ENCODE measurements at places on chromosomes 16 and 17.

GRCh38 chr16:78816499-78817195, 717.2 kb downstream of the WWOX start:
- DNase-seq = no peak

DNA sequence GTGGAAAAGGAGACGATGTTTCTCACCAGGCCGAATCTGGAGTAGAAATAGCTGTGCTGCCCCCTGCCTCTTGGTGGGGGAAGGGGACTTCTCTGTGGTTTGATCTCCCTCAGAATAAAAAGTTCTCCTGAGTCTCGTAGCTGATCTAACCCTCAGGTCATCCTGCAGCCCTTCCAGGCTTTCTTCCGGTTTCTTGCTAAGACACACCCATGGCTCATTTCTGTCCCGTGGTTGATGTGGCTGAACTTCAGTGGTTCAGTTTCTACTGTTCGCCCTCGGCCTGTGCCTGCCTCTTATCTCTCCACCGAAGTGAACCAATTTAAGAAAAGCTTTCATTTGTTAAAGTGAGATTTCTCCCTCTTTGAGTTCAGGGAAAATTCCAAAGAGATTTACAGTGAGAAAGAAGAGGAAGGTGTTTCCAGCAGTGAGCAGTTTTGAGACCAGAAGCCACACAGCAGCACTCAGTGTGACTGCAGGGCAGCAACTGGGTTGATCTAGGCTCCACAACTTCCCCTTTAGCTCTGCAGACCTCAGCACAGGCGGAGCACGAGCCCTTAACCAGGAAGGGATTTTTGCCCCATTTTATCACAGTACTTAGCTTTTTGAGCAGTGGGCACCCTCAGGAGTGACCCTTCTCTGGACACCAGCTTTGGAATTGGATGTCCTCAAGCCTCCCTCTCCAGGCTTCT, 34.9 kb upstream of the CACNG5 start:
- no peak for DNase-seq

GRCh38 chr17:81176666-81177065, 10.6 kb upstream of the AATK start:
- no peak for DNase-seq

DNA sequence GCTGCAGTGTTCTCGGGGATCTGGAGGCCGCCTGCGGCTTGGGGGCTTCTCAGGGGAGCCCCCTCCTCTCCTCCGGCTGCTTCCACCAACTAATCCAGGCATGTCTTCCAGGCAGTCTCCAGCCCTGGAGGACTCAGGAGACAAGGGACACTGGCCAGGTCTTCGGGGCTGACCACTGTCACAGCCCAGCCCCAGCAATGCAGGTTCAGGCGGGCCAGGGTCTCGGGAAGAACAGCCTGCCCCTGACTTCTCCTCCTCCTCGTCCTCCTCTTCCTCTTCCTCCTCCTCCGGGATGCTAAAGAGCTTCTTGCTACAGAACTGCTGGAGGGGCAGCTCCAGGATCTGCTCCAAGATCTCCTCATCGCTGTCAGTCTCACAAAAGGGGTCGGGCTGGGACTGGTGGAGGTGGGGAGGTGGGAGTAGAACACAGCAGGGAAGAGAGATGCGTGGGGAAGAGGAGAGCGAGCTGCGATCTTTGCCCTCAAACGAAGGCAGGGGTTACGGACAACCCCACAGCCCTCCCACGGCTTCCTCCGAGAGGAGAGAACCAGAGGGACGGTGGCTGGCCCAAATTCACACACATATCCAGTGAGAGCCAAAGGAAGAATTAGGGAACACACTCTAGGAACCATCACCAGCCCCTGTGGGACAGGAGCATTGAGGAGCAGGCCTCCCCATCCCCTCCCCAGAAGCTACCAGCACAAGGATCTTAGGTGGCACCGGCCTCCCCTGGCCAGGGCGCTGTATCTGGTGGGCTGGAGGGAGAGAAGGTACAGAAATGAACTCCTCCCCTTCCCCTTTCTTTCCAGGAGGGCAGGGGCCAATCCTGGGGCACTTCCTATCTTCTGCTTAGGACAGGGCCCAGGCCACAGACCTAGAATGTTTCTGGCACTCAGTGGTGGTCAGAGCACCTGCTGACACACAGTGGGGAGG, 19.3 kb downstream of the TSPOAP1 start:
- DNase-seq = no peak

DNA sequence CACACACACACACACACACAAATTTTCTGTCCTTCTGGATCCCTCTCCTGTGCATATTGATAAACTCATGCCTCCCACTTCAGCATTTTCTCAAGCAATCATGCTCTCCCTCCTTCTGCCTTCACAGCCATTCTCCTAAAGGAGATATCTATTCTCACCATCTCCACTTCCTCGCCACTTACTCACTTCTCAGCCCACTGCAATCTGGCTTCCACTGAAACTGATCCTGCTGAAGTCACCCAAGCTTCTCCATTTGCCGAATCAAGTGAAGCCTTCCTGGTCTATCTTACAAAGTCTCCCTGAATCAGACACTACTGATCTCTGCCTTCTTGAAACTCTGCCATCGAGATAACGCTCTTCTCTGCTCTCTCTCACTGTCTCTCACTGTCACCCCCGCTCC, 54.0 kb upstream of the GNAO1 start:
- no peak for DNase-seq

DNA sequence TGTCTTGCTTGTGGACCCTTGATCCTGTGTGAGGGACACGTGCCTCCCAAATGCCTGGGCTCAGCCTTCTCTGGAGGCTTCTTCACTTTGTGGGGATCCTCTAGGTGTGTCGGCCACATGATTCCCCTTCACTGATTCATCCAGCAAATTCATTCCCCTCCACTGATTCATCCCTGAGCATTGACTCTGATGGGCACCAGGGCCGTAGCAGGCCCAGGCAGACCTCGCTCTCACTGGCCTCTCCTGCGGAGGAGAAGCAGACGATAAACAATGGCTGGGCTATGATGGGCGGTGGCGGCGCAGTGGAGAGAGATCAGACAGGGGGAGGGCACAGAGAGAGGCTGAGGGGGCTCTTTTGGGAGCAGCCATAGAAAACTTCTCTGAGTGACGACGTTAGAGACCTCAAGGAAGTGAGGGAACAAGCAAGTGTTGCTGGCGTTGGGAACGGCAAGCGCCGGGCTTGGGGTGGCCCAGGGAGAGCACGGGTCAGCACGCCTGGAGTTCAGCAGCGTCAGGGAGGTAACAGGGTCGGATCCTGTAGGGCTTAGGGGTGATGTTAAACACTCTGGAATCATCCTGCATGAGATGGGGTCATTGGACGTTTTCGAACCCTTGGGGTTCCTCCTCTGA, 17.5 kb upstream of the RPTOR start:
- no peak for DNase-seq

DNA sequence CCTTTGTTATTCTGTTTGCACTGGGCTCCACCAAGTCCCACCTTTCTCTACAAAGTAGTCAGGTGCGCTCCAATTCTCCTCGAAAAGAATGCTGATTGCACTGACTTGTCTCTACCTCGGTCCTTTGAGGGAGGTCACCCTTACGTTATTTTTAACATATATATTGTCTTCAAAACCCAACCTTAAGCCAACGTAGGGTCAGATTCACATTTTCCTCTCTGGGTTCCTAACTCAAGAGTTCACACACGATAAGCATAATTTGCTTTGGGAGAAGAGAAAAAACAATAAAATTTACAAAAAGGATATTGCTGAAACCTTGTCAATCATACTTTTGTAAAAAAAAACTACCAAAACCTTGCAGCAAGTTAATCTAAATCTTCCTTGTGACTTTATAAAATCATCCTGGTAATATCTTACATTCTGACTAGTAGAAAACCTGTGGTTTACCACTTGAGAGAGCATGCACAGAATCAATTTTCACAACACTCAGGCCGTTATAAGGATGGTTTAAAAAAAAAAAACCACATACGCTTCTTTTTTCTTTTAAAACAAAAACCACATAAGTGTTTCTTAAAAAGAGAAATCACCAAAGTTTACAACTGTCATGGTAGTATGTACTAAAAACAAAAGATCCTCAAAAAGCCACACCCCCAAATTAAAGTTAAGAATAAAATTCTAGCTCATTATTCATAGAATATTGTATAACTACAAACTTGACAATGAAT, 72.2 kb upstream of the TRAP1 start:
- no peak for DNase-seq
